Fibroblast of the conjunctiva (primary cell): ENCODE measurements at places on chromosomes 11 and 22.

GRCh38 chr11:101718402-101718801 lies 134.6 kb upstream of the TRPC6 start:
- peak; percentile 36 for DNase-seq

GRCh38 chr11:133579165-133580031 lies 47.1 kb upstream of the OPCML start:
- no peak for DNase-seq

GRCh38 chr11:63762654-63763495 lies 5.7 kb downstream of the ZFTA start:
- DNase-seq, result no peak

- no peak for DNase-seq
Observed at GRCh38 chr11:3615998-3616397, 25.8 kb downstream of the ART5 start.

DNA sequence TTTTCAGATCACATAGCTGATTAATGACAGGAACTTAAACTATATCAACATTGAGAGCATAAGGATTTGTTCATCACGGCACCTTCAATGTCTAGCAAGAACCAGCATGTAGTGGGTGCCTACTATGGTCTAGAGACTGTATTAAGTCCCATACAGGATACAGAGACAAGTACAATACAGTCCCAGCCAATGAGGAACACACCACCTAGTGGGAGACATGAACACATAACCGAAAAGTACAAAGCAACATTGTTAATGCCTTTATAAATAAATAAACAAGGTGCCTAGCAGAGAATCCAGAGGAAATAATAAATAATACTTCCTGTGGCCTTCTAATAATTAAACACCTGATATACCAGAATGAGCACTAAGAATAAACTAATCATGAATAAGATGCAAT lies 87.7 kb upstream of the OPCML start:
- DNase-seq, result no peak

GRCh38 chr11:113629562-113629961 lies 76.5 kb downstream of the TMPRSS5 start:
- DNase-seq, result no peak

- DNase-seq, result no peak
Observed at GRCh38 chr11:78952890-78953289, 378.2 kb upstream of the NARS2 start.

GRCh38 chr11:67705264-67705663 lies 30.8 kb upstream of the ALDH3B2 start:
- DNase-seq, result no peak

GRCh38 chr11:72720047-72720446 lies 32.2 kb downstream of the ARAP1 start:
- DNase-seq, result no peak

DNA sequence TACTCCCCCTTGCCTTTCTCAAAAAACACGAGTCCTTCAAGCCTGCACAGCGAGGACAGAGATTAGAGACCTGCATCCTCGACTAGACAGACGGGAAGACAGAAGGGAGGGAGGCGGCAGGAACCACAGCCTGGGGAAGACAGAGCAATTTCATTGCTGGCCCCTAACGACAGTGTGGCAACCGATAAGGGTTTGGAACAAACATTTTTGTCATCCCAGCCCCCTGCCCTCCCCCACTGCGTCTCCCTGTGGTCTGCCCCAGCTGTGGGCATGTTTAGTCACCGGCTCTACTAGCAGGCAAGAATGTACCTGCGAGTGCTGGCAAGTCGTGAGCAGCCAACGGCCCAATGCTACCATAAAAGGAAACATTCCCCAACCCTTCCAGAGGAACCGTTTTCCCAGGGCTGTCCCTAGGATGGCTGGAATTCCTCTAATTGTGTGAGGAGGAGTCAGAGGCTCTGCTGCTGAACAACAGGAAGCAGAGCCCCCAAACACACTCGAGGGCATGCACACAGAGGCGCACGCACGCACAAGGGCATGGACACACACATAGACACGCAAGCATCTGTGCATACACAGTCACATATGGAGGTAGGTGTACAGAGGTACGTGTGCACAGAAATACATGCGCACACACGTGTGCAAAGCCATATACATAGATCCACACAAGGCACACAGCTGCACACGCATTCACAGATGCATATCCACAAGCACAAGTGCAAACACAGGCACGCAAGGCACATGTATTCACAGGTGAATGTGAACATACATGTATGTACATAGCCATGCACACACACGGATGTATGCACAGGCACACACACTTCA lies 58.3 kb downstream of the MYH9 start:
- no peak for DNase-seq

GRCh38 chr11:122737951-122738693 lies 82.6 kb downstream of the UBASH3B start:
- no peak for DNase-seq

- no peak for DNase-seq
Observed at GRCh38 chr22:46659791-46660186, 39.6 kb downstream of the GRAMD4 start.

GRCh38 chr11:75768909-75769771 lies 562 bp downstream of the DGAT2 start:
- no peak for DNase-seq

GRCh38 chr11:104275992-104276391 lies 112.0 kb upstream of the PDGFD start:
- no peak for DNase-seq
